ENCODE measurements at places on chromosomes 2 and 18.

GRCh38 chr2:98508709-98509066, 64.0 kb downstream of the INPP4A start:
- peak; percentile 45 for DNase-seq

DNA sequence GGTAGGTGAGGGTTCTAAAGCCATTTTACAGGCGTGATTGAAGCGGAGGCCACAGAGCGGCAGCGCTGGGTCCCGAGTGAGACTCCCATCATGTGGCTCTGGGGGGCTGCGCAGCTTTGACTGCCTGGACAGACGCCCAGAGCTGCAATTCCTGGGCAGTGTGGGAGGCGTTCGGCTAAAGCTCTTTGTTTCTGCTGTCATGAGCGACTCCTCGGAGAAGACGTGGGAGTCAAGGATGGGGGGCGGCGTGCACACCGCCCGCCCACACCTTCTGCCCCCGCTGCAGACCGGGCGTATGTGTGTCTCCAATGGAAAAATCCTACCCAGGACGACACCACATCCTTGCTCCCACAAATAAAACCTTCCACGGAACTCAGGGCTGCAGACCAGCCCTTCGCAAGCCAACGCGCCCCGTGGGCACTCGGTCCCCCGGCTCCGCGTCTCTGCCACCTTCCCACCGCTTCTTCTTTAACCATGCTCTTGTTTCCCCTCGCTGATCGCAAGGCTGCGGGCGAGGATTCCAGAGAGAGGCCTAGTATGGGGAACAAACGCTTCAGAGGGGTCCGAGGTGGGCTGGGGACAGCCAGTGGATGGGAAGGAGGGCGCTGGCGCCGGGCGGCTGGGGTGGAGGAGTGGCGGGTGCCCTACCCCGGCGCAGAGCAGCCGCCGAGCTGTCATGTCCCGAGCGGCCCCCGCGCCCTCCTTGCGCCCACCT, 680 bp upstream of the LBH start:
- DNase-seq: no peak

DNA sequence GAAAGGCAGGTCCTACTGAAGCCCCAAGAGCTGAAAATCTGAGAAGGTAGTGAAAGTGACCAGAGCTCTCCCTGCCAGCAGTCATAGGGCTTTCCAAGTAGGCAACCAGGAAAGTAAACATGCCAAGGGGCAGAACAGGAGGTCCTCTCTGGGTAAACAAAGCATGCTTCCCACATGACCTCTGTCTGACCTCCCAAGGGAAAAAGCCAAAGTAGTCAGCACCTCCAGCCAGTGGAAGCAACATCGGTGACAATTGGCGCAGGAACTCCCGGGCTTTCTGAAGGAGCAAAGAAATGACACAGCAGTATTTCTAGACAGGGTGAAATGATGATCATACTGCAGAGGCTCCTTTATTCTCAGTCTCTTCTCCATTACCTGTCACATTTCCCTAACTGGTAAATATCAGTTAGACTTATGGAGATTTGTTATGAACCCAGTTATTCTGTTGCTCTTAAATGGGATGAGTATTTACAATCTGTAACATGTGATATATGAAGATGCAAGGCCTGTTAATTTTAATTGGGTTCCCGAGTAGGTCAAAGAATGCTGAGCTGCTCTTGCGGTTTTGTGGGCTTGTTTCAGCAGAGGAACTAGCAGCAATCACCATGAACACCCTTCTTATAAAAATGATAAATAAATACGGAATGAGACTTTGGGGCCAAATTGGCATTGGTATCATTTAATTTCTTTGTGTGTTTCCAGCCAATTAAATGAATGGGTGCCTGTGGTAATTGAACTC, 321.0 kb downstream of the RND3 start:
- no peak for DNase-seq

DNA sequence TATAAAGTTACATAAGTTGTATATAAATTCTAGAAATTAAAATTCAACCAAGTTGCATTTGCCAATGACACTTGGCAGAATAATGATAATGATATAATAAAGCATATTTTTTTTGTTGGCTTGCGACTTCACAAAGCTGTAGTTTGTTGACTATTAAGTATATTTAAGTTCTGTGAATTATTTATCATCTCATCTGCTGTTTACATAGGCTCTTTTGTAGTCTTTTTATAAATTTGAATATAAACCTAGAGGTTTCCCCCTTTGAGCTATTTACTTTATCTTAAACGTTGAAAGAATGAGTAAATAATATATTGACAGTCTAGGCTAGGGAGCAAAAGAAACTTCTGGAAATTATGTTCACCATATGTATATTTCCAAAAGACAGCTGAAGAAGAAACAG, 32.9 kb downstream of the C18orf63 start:
- no peak for DNase-seq

DNA sequence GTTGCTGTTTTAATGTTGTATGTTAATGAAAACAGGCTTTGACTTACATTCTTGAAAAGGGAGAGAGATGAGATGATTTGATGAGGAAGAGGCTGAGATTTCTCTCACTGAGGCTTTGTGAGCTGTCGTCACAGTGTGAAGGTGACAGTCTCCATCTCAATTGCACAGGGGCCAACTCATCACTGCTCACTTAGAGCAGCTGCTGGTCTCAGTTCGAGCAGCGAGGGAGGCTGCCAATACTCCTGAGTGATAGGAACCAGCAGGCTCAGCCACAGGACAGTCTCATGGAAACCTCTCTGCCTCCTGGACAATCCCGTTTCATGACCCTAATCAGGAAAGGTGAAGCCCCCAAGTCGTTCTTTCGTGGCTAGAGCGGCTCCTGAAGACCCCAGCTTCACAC, 170.7 kb upstream of the SOX11 start:
- no peak for DNase-seq

DNA sequence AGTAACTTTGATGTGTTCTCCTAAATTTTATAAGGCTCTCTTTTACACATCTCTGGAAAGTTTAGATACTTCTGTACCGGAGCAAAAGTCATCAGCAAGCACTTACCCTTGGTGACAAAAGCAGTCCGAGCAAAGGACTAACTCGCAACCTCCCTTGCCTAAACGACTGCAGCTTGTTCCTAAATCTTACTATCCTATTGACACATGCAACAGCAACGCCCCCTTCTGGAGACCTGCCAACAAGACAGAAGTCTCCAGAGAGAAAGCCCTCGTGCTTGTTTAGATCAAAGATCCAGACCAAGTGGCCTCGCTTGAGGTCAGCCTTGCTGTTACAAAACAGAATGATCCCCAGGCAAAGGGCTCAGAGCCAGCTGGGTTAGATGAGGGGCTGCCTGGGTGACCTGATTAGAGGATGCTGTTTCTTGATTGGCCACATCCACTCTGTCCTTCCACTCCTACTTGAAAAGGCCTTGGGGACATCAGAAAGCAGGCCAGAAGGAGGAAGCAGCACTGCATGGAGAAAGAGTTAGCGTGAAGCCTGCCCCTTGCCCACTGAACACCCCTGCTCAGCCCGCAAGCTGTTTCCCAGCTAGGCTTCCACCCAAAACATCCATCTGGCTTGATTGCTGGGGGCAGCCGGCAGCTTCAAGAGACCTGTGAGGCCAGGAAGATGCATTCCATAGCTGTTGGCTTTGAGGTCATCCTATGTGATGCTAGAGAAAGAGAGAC, 94.3 kb downstream of the HNRNPLL start:
- DNase-seq: peak; percentile 80

DNA sequence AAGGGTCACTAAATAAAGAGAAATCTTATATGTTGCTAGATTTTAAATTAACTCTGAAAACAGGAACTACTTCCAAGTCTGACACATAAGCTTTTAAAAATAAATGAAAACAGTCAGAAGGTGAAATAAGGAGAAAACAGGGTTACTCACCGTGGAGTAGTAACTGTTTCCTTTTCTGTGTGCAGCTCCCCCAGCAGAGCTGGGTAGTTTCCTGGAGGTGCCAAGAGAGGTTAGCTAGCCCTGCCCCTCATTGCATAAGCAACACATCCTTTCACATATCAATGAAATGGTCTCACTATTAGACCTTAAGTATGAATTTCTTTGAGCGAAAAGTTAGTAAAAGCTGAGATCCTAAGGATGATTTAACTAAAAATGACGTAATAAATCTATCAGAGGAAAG, 54.0 kb upstream of the GPR75 start:
- DNase-seq: peak; percentile 19

DNA sequence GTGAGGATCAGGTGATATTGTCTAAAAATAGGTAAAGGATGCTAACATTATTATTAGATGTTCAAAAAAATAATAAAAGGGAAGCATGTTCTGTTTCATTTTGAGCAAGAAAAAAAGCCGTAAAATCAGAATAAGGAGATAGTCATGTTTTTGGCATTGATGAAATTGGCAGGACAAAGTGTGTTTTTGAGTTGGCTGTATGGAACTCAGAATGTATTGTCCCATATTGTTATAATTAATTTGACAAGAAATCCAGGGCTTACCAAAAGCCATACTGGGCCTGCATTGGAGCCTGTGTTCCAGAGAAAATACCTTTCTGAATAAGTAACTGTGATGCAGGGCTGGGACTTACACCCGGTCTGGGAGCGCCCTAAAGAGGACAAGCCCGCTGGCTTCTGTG, 232.0 kb downstream of the AGAP1 start:
- no peak for DNase-seq

- no peak for DNase-seq
Observed at GRCh38 chr18:53441761-53442414, 782.6 kb downstream of the MBD2 start.

- no peak for DNase-seq
Observed at GRCh38 chr2:46915281-46915810, at the start of gene MCFD2. Gene MCFD2, minus strand, starts transcription at chr2:46915806. Its CDS starts 6,635 bp downstream, at chr2:46909171.

- DNase-seq: no peak
Observed at GRCh38 chr2:228653884-228654283, 472.4 kb upstream of the SPHKAP start.

DNA sequence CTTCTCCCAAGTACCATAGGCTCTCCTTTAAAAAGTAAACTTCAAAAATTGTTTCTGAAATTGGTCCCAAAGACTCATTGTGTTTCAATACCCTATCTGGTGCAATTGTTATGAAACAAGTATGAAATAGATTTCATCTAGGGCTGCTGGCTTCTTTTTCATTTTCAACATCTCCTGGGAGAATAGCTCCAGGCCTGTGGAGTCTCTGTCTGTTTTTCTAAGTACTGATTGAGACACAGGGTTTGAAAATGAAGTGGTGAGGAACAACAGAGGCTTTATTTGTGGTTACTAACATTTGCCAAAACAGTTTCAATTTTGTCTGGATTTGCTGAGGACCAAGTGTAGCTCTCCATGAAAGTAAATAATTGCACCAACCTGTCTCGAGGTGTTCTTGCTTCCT, 315.9 kb upstream of the LRATD1 start:
- no peak for DNase-seq

GRCh38 chr2:160647967-160648685, 154.5 kb upstream of the RBMS1 start:
- DNase-seq: no peak

- no peak for DNase-seq
Observed at GRCh38 chr2:124563426-124563825, 538.3 kb downstream of the CNTNAP5 start.

GRCh38 chr2:107775211-107775610, 51.5 kb upstream of the RGPD4 start:
- no peak for DNase-seq

DNA sequence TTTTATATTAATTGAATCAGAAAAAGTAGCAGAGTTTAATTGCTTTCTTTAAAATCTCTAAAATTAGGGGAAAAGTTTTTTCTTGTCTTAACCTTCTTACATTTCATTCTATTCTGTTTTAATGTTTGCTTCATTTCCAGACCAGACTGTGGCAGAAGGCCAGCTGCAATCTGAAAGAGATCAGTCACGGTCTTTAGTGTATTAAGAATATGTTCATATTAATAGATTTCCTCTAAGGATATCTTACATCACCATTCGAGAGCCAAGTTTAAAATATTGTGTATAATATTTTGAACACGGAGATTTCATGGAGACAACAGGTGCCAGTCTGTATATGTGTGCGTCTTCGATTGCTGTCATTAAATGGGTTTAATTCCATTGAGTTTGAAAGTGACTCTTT, 230.9 kb upstream of the ZSWIM2 start:
- DNase-seq: no peak

- DNase-seq: no peak
Observed at GRCh38 chr18:62655520-62656219, 59.7 kb upstream of the PHLPP1 start.

- no peak for DNase-seq
Observed at GRCh38 chr2:66101206-66101605, 333.7 kb upstream of the MEIS1 start.
